ENCODE measurements at places on chromosomes 2 and 18. TPM values are rescaled to one million over a fixed set of nuclear protein-coding genes. Genes with fewer than 3 reads are reported as not detected.

BMP10 gene
- not detected for total RNA-seq

LYG2 gene
- total RNA-seq, result not detected

AMER3 gene
- not detected for total RNA-seq

TEKT4 gene
- total RNA-seq, result not detected

HOXD11 gene
- total RNA-seq, result not detected

ESPNL gene
- 3.6 TPM for total RNA-seq

NYAP2 gene
- total RNA-seq, result not detected

EGR4 gene
- total RNA-seq, result 0.12 TPM

IL1R2 gene
- 1.3 TPM for total RNA-seq

ACVR1C gene
- 6.2 TPM for total RNA-seq

VWC2L gene
- total RNA-seq, result not detected

ANKRD12 gene
- total RNA-seq, result 66.5 TPM

SLC40A1 gene
- 6.3 TPM for total RNA-seq

CELF4 gene
- not detected for total RNA-seq

IL1RN gene
- 0.61 TPM for total RNA-seq

FOXI3 gene
- not detected for total RNA-seq

CYBRD1 gene
- 465 TPM for total RNA-seq

MOGAT1 gene
- not detected for total RNA-seq

LGALSL gene
- total RNA-seq, result 3.1 TPM

CDH7 gene
- not detected for total RNA-seq

REG3G gene
- not detected for total RNA-seq

Measured in hair follicle dermal papilla cell (primary cell).